ENCODE measurements at places on chromosomes 2 and 18.

- no peak for DNase-seq
These were observed 232.4 kb downstream of the MEIS1 start for GRCh38 chr2:66667301-66667700.

- DNase-seq: no peak
These were observed 99.4 kb downstream of the PKP4 start for GRCh38 chr2:158556124-158556523.

DNA sequence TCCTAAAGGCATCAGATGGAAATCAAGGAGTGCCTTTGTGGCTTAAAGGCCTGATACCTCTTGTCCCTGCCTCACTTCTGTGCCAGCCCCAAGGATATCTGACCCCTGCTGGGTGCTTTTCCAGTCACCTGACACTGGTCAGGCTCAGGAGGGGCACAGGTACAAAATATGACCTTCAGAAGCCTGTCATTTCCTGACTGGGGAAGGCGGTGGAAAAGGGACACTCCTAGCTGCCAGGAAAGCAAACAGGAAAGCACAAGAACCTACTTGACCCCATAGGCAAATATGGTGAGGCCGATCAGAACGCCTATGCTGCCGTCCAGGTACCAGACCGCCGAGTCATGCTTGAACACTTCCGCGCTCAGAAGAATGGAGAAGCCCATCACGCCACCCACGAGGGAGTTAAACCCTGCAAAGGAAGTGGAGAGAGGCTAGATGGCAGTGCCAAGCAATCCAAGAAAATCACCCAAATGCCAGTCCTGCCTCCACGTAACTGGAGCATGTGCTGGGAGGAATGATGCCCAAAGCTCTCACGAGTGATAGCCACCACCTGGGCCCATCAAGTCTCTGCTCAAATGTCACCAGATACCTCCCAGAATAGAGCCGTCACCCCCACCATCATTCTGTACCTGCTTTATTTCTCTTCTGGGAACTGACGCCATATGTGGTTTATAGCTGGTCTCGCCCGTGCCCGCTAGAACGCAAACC is 204.0 kb downstream of the MGAT5 start:
- DNase-seq: no peak

DNA sequence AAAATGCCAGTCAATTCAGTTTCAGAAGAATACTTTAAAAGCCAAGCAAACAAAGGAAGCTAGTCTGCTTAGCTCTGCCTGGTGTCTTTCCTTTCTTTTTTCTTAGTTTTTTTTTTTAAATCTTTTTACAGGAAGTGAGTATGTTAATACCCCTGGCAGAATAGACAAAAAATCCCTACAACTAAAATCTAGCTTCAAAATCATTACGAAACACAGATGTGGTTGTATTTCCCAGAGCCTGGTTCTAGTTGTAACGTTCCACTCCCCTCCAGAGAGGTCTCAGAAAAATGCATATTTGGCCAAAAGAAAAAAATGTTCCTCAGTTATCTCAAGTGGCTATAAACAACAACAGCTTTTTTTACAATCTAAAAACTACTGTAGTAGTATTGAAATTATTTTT is 202.1 kb upstream of the RND3 start:
- no peak for DNase-seq

DNA sequence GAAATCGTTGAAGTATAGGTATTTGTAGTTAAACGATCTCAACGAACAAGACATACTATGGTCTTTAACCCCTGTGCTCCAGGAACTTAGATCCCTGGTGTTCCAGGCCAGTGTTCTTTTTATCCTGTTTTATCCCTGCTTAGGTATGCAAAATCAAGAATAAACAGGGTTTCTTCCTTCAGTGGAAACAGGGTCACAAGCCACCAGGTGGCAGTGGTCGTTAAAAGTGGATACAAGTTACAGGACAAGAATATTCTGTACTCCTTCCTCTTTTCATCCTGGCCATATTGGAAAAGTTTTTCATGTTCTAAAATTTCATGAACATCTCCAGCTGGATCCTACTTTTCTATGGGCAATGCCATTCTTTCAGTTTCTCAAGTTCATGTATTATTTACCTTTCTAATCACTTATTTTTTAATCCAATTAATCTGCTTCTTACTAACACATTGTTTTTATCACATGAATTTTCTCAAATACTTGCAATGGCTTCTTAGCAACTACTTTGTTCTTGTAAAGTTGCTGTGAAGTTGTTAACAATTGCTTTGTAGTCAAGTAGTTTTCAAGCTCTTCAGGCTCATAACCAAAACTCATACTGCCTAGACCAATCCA is 16.4 kb upstream of the HNMT start:
- peak; percentile 8 for DNase-seq

GRCh38 chr18:39480494-39481195 is 1915.0 kb upstream of the CELF4 start:
- no peak for DNase-seq

- no peak for DNase-seq
These were observed 4.4 kb downstream of the LIMS2 start for GRCh38 chr2:127670957-127671290.

DNA sequence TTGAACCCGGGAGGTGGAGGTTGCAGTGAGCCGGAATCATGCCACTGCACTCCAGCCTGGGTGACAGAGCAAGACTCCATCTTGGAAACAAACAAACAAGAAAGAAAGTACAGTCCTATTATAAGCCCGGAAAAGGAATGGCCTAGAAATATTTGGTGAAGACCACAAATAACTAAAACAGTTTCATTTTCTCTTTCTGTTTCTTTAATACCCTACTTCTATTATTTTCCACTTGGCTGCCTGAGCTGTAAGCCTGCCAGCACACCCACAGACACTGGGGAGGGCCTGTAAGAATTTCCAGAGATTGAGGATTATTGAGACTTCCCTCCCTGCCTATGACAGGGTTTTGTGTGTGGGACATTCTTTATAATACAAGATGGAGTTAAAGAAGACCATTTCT is 188.0 kb upstream of the DCC start:
- no peak for DNase-seq

DNA sequence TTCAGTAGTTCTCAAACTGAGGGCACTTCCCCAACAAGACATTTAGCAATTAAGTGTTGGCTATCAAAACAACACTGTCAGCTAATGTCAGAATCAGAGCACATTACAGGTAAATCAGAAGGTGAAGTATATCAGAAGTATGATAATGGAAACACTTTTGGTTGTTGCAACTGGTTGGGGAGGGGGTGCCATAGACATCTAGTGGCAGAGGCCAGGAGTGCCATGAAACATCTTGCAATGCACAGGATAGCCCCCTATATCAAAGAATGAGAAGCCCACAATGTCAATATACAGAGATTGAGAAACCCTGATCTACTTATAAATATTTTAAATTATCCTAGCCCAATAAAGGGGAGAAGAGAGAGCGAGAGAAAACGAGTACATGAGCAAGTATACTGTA is 4.9 kb upstream of the XPO1 start:
- DNase-seq: no peak

DNA sequence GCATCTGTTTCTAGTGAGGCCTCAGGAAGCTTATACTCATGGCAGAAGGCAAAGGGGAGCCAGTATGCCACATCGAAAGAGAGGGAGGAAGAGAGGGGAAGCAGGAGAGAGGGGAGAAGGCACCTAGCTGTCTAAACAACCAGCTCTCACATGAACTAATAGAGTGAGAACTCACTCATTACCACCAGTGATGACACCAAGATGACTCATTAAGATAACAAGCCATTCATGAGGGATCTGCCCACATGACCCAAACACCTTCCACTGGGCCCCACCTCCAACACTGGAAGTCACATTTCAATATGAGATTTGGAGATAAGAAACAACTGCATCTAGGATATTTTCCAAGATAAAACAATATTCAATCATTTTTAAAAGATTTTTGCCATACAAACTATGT is 753.9 kb upstream of the ZEB2 start:
- no peak for DNase-seq

GRCh38 chr2:14806613-14807012 is 174.1 kb downstream of the LRATD1 start:
- no peak for DNase-seq

DNA sequence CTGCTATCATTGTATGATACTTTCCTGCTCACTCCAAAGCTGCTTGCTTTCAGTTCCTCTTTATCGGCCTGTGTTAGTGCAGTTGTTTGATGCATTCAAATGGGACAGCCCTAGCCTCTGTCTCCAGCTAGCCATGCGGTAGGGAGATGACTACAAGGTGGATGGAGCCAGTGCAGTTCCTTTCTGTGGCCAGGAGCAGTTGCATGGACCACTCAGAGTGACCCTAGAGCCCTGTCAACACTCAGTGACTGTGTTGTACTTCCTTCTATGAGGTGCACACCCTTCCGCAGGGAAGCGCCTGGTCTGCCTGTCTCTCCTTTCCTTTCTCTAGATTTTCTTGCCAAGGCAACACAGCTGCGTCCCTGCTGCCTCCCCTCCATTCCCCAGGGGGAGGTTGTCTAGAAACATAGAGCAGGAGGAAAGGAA is 33.8 kb downstream of the KCNS3 start:
- DNase-seq: no peak

DNA sequence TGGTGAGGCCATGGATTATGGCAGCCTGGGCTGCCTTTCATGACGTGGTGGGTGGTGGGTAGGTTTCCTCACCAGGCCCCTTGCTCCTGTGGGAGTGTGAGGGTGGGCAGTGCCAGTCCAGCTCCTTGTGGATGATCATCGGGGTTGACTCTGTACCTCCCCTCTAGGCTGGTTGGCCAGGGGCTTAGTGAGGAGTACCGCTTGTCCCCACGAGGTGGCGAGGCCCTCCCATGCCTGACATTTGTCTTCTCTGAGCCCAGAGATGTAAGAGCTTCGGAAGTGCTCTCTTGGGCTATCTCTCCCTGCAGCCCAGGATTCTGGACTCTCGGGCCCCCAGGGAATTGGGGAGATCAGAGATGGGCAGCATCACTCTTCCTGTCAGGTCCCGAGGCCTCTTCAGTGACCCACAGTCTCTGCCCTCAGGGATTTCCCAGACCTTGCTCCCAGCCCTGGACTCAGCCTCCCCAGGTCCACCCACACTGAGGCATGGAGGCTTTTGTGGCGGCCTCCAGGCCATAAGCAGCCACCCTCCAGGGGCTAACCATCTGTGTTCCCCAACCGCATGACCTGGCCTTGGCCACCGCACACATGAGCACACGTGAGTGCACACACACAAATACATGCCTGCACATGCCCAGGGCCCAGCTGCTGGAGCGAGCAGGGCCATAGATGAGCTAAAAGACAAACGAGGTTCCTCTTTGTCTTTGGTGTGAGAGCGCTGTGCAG is 6.5 kb downstream of the SPR start:
- peak; percentile 37 for DNase-seq

- no peak for DNase-seq
These were observed 20.8 kb upstream of the MAL start for GRCh38 chr2:95004711-95005110.

DNA sequence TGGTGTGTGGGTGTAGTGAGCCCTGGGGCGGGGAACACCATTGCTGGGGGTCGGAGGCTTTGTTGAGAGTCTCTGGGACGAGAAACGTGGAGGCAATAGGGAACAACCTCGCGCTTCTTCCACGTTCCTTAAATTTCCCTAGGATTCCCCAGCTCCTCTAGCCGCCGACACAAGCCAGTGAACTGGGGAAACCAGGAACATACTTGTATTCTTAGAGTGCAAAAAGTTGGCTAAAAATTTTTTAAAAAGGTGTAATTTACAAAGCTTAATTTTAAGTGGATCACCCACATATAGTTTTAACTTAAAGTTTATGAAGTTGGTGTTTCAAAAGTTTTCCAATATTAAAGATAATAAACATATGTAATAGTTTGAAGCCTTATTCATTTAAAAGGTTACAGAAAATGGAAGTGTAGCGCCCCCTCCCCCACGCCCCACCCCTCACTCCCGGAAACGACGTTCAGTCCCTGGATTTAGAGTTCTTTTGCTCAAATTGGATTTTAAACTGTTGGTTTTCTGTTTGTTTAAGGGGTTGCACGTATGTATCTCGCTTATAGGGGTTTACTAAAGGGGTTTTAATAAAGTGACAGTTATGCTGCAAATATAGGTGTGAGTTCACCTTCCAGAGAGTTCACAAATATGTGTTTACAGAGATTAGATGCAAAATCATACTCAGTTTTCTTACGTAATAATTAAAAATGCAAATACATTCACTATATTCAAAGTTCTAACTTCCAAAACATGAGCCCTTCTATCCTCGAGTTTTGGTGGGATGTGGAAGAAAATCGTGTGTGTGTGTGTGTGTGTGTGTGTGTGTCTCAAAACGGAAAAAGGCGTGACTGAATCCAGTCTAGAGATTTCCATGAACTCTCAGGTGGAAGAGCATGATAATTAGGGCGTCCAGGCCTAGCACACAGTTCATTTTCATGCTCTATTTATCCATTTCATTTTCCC is 872 bp downstream of the DSG2 start:
- no peak for DNase-seq

DNA sequence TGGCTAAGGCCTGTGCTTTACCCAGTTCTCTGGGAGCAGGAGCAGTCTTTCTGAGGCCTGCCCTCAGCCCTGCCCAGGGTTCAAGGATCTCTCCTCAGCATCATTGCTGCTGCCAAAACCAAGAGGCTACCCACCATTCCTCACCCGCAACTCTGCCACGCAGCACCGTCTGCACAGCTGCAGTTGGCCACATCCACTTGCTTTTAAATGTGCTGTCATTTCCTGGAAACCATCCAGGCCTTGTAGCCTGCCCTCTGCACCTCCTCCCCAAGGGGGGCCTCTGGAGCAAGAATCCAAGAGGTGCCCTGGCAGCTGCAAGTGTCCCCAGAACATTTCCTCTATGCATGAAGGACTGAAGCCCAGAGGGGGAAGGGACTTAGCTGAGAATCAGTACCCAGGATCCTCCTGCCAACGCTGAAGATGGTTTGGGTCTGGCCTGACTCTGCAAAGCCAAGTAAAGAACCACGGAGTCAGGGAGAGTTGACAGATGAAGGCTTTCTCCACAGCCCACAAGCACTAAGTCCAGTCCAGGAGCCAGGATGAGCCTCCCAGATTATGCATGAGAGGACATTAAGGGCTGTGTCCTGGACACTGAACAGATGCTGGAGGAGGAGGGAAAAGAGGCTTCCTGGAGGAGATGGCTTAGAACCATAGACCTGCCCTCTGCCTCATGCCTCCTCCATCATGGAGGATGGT is 14.9 kb downstream of the EMX1 start:
- no peak for DNase-seq

DNA sequence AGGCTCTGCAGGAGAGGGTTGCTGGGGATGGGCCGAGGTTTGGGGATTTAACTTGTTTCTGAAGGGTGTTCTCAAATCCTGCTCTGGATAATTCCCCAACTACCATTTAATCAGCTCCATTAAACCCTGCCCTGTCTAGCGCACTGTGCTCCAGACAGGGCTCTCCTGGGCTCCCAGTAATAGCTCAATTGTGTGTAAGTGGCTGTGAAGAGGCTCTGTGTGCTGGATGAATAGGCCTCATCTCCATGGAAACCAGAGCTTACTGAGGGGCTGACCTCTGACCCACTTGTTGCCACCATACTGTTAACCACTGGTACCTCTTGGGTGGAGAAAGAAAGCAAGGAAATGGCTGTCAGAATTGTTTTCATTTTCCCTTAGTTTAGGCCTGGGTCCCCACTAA is 92.9 kb downstream of the TGOLN2 start:
- DNase-seq: no peak

GRCh38 chr2:4903656-4904348 is 788.4 kb upstream of the SOX11 start:
- no peak for DNase-seq

Data from stimulated activated CD8-positive, alpha-beta memory T cell treated with anti-CD3 and anti-CD28 coated beads, Interleukin-2, amount 100 ng/mL, for 48 hours (primary cell).